ENCODE measurements at places on chromosomes 1 and 21. TPM values are rescaled to one million over a fixed set of nuclear protein-coding genes. Genes with fewer than 3 reads are reported as not detected.

DNA sequence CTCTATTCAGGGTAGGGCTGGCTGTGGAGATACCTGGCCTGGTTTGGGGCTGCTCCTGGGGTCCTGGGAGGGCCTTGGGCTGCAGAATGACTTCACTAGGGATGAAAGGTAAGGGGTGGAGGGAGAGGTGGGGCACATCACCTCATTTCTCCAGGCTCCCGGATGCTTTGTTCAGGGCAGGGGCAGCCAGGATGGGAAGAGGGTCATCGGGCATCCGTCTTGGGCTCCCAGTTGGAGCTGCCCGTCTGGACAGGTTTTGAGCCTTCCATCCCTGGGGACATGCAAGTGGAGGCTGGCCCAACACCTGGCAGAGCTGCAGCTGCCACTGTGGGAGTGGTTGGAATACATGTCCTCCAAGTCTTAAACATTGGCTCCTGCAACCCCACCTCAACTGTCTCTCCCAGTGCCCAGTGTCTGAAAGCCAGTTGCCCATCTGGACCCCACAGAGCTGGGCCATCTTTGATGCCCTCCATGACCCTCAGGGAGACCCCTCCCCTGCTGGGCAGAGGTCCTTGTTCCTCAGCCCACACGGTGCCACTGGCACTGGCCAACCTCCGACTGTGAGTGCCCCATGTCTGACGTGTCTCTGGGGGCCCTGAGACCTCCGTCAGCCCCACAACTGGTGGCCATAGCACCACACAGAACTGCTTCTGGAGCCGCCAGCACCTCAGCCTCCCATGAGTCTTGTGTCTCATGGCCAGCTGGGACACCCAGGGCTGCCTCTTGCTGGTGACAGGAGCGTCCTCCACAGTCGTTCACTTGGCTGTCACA, 52.8 kb downstream of the TRIM11 start:
- DNase-seq, result no peak
- no peak overlapping the region for H3K4me3 ChIP-seq
- no peaks in the 10 kb centered on the region for H3K27me3 ChIP-seq
- no peak overlapping the region for H3K27ac ChIP-seq
- H3K36me3 ChIP-seq, result peaks cover 11% of the 10 kb centered on the region
- H3K4me1 ChIP-seq, result no peaks in the 10 kb centered on the region

The RHOU gene
- 40.1 TPM for total RNA-seq

DNA sequence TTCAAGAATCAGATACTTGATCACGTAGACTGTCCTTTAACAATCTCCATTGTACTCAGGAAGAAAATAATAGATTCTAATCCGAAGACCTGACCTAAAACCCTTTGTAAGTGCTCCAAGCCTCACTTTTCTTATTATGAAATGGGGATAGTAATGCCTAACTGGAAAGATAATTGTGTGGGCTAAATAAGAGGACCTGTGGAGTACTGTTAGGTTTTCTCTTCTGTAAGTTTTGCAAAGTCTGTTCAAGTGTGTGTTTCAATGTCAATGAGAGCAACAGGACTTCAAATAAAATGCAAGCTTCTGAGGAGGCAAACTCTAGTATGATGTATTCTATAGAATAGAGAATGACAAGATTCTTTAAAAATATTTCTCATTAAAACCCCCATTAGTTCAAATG, 348.6 kb downstream of the USP25 start:
- H3K36me3 ChIP-seq, result no peaks in the 10 kb centered on the region
- H3K4me3 ChIP-seq, result no peak overlapping the region
- H3K4me1 ChIP-seq, result no peaks in the 10 kb centered on the region
- no peak for DNase-seq
- no peak overlapping the region for H3K27ac ChIP-seq

The SPATA46 gene
- not detected for total RNA-seq

GRCh38 chr21:45827302-45827692, 154.3 kb upstream of the COL6A1 start:
- H3K27me3 ChIP-seq, result no peaks in the 10 kb centered on the region
- no peak for DNase-seq
- H3K4me3 ChIP-seq, result no peak overlapping the region
- H3K27ac ChIP-seq, result no peak overlapping the region
- H3K36me3 ChIP-seq, result no peaks in the 10 kb centered on the region

The CAPZA1 gene
- 167 TPM for total RNA-seq

GRCh38 chr1:245591346-245592188, 436.8 kb downstream of the KIF26B start:
- DNase-seq, result no peak
- H3K4me3 ChIP-seq, result no peak overlapping the region
- no peaks in the 10 kb centered on the region for H3K4me1 ChIP-seq
- no peaks in the 10 kb centered on the region for H3K36me3 ChIP-seq

The TEDDM1 gene
- total RNA-seq, result not detected

DNA sequence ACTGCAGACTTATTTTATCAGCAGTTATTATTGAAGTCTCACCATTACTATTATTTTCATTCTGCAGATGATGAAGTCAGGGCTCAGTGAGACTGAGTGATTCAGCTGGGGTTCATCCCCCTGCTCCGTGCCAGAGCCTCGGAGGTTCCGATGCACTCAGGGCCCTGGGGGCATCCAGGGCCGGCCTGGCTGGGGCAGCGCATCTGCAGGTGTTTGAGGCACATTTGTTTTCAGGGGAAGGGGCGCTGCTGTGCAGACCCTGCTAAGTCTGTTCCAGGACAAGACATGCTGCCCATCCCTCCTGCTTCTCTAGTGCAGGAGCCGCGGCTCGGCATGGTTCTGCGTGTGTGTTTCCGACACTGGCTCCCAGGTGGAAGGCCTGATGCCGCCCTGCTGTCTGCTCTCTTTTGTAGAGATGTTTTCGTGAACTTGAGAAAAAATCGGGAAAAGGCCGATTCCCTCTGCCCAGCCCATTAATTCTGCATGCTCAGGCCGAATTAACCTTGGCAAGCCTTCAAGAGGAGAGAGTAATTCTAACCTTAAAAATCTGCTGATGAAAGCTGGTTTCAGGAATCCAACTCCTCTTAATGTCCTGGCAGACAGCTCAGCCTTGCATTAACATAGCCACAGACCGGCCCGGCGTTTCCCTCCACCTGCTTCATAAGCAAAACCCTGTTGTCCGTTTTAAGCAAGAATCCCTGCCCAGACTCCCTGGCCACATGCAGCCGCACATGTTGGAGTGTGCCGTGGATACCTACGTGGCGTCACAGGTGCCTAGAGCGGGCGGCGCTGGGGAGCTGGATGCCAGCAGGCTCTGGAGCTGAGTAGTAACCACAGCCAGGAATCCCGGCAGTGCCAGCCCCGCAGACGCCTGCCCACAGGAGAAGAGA, 316.0 kb upstream of the VAMP3 start:
- no peak overlapping the region for H3K4me3 ChIP-seq
- no peaks in the 10 kb centered on the region for H3K36me3 ChIP-seq
- no peak overlapping the region for H3K27ac ChIP-seq
- H3K27me3 ChIP-seq, result no peaks in the 10 kb centered on the region
- H3K4me1 ChIP-seq, result peaks cover 27% of the 10 kb centered on the region

GRCh38 chr1:230754796-230755195, 7.6 kb downstream of the CAPN9 start:
- no peaks in the 10 kb centered on the region for H3K36me3 ChIP-seq
- peak overlapping the region; percentile 24 for H3K27ac ChIP-seq
- H3K4me1 ChIP-seq, result peaks cover 32% of the 10 kb centered on the region

The DNM3 gene
- total RNA-seq, result 16.3 TPM

- peak overlapping the region; percentile 100 for H3K27ac ChIP-seq
- H3K4me3 ChIP-seq, result peak overlapping the region; percentile 94
- no peaks in the 10 kb centered on the region for H3K27me3 ChIP-seq
Observed at GRCh38 chr1:116373431-116374352, 648 bp downstream of the ATP1A1 start.

DNA sequence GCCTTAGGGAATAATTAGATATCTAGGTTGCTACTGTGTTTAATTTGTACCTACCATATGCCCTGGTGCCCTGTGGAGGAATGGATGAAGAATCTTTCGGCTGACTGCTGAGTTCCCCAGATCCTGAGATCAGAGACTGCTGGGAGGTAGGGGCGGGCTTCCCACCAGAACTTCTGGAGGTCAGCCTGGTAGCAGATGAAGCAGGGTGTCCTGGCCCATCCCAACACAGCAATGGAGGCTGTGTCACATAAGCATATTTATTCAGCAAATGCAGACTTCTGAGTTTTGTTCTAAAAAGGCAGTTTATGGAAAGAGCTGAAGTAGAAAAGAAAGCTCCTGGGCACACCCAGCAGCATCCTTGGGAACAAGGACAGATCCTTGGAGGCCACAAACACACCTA, 74.0 kb downstream of the KRTAP19-8 start:
- H3K27ac ChIP-seq, result no peak overlapping the region
- H3K27me3 ChIP-seq, result no peaks in the 10 kb centered on the region
- no peaks in the 10 kb centered on the region for H3K36me3 ChIP-seq
- no peaks in the 10 kb centered on the region for H3K4me1 ChIP-seq
- no peak for DNase-seq
- H3K4me3 ChIP-seq, result no peak overlapping the region

GRCh38 chr1:67978890-67979516, 71.4 kb downstream of the DIRAS3 start:
- H3K4me3 ChIP-seq, result no peak overlapping the region
- H3K4me1 ChIP-seq, result no peaks in the 10 kb centered on the region
- no peak overlapping the region for H3K27ac ChIP-seq
- H3K27me3 ChIP-seq, result no peaks in the 10 kb centered on the region
- no peaks in the 10 kb centered on the region for H3K36me3 ChIP-seq

GRCh38 chr1:36455386-36455785, 5.1 kb upstream of the OSCP1 start:
- H3K27me3 ChIP-seq, result no peaks in the 10 kb centered on the region
- no peak overlapping the region for H3K4me3 ChIP-seq
- H3K36me3 ChIP-seq, result peaks cover 13% of the 10 kb centered on the region
- DNase-seq, result no peak
- H3K27ac ChIP-seq, result no peak overlapping the region

DNA sequence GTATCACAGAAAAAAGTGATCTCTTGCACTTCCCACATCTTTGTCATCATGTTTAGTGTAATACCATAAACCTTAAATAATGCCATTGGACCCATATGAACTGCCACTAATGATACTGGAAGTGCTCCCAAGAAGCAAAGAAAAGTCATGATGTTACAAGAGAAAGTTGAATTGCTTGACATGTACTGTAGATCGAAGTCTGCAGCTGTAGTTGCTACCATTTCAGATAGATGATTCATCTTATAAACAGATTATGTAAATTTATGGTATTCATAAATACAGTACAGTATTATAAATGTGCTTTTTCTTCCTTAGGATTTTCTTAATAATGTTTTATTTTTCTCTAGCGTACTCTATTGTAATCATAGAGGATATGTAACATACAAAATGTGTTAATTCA, 30.1 kb upstream of the LAMC2 start:
- H3K4me1 ChIP-seq, result no peaks in the 10 kb centered on the region
- no peak overlapping the region for H3K4me3 ChIP-seq
- no peaks in the 10 kb centered on the region for H3K27me3 ChIP-seq
- H3K27ac ChIP-seq, result no peak overlapping the region

GRCh38 chr1:92927870-92928269, 33.4 kb downstream of the DIPK1A start:
- H3K4me3 ChIP-seq, result no peak overlapping the region
- H3K36me3 ChIP-seq, result no peaks in the 10 kb centered on the region
- H3K4me1 ChIP-seq, result no peaks in the 10 kb centered on the region
- H3K27ac ChIP-seq, result no peak overlapping the region
- DNase-seq, result no peak

The CDCA8 gene
- 1.4 TPM for total RNA-seq

Data from lung (tissue), 17 donors.